ENCODE measurements at places on chromosomes 7 and 10.

DNA sequence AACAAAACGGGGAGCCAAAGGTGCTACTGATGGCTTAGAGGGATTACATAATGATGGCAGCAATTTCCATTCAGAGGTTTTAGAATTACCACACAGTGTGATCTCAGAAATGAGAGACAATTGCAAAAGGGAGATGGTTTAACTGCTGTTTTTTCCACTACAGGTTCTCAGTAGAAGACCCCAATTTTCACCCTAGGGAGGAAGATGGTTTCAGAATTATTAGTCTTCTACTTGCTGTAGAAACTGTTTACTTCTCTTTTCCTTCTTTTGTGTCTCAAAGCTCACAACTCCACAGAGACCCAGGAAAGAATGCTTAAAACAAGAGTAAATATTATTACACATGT is 226.5 kb downstream of the INHBA start:
- no peak for DNase-seq

- no peak for DNase-seq
Measured at GRCh38 chr10:71831646-71832552, 19.2 kb downstream of the PSAP start.

- no peak for DNase-seq
Measured at GRCh38 chr10:60439641-60440040, 50.0 kb upstream of the ANK3 start.

DNA sequence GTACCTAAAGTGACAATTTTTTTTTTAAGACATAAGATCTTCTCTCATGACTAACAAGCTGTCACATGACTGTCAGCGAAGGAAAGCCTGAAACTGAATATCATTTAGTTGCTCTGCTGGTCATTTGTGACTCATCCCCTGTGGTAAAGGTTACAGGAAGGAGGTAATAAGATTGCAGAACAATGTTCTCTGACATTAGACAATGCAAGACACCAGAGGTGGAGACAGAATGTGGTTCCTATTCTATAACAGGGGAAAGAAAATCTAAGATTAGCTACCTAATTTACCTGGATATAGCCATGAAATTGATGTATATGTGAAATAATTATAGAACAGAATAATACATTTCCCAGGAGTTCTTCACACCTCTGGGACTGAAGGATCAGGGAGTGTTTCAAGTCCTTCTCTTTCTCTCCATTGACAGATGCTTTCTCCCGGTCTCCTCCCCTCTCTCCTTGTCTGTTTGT is 47.7 kb downstream of the LRGUK start:
- peak; percentile 25 for DNase-seq

GRCh38 chr7:38481401-38481800 is 149.8 kb downstream of the AMPH start:
- no peak for DNase-seq

GRCh38 chr7:155454183-155455112 is 3.5 kb upstream of the EN2 start:
- no peak for DNase-seq

- DNase-seq, result no peak
Measured at GRCh38 chr7:38051311-38051710, 126.7 kb upstream of the STARD3NL start.

DNA sequence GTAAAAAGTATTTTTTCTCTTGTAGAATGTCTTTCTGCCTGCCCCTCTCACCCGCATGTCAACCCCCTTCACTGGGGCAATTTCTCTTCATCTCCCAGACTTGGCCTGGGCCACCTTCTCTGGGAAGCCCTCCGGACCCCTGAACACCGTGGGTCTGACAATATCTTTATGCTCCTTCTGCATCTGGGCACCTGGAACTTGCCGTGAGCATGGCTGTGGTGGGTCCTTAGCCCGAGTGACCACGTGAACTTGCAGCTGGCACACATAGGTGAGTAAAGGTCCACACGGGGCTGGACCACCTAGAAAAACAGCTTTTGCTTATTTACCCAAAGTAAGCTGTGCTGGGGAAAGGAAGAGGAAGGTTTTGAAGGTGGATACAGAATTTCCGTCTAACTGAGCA is 600.2 kb downstream of the DNAJB6 start:
- no peak for DNase-seq

- no peak for DNase-seq
Measured at GRCh38 chr7:2726316-2727018, 38.5 kb downstream of the AMZ1 start.

DNA sequence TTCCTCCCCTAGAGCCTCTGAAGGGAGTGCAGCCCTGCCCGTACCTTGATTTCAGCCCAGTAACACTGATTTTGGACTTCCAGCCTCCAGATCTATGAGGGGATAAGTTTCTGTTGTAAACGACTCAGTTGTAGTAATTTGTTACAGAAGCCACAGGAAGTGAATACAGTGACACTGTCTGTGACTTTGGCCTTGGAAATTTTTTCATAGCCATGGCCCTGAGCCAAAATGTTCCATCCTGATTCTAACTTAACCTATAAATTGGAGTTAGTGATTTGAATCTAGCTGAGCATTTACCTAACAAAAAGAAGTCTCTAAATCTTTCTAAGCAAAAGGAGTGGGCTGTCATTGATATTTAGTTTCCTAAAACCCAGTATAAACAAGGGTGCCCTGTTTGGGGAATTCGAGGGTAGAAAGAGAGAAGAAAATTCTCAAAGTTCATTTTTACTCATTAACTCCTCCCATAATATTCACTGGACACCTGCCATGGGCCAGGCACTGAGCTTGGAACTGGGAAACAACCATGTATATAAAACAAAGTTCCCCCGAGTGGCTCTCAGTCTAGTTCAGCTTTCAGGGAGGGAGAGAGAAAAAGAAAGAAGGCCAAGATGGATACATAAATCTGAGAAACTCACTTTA is 162.3 kb downstream of the SKIDA1 start:
- DNase-seq, result no peak

- DNase-seq, result no peak
Measured at GRCh38 chr10:49290131-49290530, 8.8 kb upstream of the C10orf71 start.
